CD14-positive monocyte (primary cell): ENCODE measurements at places on chromosomes 11 and 22.
A peak's percentile ranks its signal among the peaks of the same experiment; 100 is the strongest.

DNA sequence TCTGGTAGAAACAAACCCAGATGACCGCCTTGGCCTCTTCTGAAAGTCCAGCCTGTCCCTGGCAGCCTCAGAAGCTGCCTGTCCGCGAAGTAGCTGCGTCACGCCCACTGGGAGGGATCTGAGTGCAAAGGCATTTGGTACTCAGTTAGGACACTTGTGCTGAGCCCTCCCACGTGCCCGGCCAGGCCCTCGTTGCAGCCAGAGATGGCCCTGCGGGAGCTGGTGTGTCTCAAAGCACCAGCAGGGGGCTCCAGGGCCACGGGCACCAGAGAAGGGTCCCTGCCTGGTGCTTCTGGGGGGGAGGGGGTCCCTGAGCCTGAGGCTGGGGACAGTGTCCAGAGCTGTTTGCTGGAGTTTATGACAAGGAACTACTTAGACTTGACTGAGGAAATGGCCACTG lies 5.8 kb downstream of the SELENOO start:
- no peak for DNase-seq

- DNase-seq = no peak
Measured at GRCh38 chr22:32478994-32479393, 4.4 kb downstream of the FBXO7 start.

GRCh38 chr11:110571081-110571720 lies 141.0 kb downstream of the ARHGAP20 start:
- no peak for DNase-seq

DNA sequence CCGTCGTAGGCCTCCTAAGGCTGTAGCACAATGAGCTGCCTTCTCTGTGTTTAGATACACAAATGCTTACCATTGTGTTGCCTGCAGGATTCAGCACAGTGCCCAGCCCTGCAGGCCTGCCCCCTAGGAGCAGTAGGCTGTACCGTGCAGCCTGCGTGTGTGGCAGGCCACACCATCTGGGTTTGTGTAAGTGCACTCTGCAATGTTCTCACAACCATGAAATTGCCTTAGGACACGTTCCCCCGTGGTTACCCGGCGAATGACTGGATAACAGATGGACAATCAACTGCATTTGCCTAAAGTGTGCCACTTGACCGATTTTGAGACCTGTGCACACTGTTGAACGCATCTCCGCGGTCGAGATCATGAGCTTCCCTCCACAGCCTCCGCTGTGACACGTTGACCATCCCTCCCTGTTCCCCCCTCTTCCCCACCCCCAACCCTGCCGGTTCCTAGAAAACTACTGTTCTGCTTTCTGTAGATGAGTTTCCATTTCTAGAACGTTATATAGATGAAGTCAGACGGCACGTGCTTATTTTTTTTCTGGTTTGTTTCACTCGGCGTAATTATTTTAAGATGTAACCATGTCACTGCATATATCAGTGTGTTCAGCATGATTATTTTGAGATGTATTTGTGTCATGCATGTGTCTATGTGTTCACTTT lies 22.2 kb upstream of the CTSD start:
- DNase-seq = peak; percentile 76

GRCh38 chr11:122799406-122800105 lies 38.7 kb upstream of the CRTAM start:
- DNase-seq = no peak

DNA sequence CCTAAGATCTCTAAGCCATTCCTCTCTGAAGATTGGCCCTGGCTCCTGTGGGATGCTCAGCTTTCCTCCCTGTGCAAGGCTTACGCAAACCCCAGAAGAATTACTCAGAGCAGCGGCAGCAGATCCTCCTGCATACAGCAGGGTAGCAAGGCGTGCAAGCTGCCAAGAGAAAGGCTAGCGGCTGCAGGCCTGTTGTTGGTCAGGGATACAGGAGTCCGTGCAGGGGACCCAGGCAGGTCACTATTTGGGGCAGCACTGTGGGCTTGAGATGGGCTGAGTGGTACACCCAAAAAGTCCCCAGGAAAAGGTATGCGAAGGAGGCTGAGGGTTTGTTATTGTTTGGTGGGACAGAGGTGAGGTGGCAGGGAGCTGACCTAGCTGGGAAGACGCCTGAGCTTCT lies 1.5 kb downstream of the GLB1L2 start:
- no peak for DNase-seq

GRCh38 chr11:66619080-66619554 lies 2.7 kb downstream of the RBM14 start:
- peak; percentile 74 for DNase-seq
